Renal cortical epithelial cell (primary cell): ENCODE measurements at places on chromosomes 3 and 15.

GRCh38 chr3:133563186-133563591, 10.3 kb upstream of the CDV3 start:
- no peak for DNase-seq

DNA sequence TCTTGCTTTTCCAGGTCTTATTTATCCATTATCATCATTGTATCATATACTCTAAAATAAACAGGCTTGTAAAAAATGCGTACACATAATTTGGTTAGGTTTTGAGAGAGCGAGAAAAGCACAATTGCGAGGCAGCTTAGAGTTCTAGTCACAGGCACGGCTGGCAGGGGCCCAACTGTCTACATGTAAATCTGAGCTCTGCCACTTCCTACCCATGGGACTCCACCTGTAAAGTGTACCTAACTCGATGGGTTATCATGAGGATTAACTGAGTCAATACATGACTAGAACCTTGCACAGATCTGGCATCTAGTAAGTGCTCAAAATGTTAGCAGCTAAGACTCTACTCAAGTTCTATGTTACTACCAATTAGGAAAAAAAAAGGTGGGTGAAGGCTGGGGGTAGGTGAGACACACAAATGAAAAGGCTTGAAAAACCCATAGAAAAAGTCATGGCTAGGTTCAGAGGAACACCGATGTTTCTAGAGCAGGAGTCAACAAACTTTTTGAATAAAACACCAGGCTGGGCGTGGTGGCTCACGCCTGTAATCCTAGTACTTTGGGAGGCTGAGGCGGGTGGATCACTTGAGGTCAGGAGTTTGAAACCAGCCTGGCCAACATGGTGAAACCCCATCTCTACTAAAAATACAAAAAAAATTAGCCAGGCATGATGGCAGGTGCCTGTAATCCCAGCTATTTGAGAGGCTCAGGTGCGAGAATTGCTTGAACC, 36.2 kb downstream of the GLB1 start:
- no peak for DNase-seq

- no peak for DNase-seq
Measured at GRCh38 chr3:126549861-126550487, 8.8 kb downstream of the C3orf22 start.

- peak; percentile 56 for DNase-seq
Measured at GRCh38 chr3:172591876-172592771, 68.9 kb upstream of the TNFSF10 start.

DNA sequence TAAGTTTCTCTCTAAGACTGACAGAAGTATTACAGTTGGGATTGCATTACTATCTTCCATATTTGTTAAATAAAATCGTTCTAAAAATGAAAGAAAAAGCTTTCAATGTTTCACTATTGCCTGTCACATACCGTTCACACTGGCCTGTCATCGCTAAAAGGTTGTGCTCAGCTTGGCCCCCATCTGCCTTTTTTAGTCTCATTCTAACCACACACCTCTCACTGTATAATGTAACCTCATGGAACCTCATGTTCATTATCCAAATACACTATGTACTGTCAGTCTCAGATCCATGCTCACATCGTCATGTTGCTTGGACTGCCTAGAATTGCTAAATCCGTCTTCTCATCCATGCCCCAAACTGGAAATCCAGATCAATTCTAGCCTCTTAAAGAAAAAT, 637.8 kb upstream of the ROBO1 start:
- DNase-seq: no peak

GRCh38 chr3:25831578-25831977, 41.7 kb downstream of the OXSM start:
- DNase-seq: peak; percentile 82

GRCh38 chr3:109696932-109697331, 359.6 kb upstream of the DPPA4 start:
- no peak for DNase-seq

DNA sequence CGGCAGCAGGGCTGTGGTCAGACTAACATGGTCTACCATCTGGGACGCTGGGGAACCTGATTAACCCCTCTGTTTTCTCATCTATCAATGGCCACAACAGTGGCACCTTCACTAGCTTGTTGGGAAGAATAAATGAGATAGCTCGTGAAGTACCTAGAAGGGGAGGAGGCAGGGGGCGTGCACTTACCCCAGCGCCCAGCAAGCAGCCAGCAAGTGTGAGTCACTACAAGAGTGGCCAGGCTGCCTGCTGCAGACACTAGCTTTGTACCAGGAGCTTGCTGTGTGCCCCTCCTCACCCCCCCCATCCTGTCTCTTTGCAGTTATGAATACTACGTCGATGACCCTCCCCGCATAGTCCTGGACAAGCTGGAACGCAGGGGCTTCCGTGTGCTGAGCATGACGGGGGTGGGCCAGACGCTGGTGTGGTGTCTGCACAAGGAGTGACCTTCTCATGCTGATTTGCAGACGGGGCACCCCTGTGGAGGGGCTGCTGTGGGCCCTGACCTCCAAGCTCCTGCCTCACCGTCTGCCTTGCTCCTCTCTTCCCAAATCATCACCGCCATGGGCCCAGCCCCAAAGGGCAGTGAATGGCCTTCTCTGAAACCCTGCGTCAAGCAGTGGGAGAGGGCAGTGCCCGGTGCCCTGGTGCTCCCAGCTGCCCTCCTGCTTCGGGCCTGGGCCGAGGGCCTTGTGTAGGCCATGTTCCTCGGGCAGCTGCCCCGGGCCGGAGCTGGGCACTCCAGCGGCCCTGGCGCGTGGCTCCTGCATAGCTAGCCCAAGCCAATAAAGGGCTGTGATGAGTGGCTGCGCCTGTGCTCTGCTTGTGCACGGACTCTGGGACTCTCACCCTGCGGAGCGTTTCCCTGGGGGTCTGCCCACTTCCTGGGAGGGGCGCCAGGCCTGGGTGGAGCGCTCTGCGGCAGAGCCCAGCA, 2.6 kb upstream of the C15orf62 start:
- DNase-seq: peak; percentile 56

DNA sequence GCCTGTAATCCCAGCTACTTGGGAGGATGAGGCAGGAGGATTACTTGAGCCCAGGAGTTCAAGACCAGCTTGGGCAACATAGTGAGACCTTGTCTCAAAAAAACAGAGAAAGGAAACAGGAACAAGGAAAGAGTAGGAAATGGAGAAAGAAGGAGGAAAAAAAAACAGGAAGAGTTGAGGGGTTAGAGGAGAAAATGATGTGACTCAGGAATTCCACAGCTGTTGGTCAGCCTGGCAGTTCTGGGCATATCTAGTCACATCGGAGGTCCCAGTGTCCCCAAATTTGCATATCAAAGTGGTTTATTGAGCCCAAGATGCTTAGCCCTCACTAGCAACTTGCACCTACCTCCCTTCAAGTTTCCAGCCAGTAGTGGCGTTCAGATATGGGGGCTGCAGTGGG, 18.8 kb upstream of the JMJD7 start:
- no peak for DNase-seq

DNA sequence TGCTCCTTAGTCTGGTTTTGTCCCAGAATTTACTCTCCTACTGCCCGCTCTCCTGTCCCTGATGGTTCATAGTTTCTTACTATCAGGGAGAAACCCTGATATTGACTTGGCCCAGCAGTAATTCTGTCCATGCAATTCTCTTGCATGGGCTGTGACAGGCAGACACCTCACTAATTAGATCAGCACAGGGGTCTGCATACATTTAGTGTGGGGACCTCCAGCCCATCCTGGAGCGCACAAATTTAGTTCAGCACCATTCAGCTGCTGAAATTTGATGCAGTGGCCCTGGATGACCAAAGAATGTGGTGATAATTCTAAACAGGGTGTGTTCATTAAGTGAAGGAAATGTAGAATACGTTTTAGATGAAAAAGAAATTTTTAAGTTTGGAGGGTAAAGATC, 555.5 kb upstream of the TBL1XR1 start:
- DNase-seq: no peak

- peak; percentile 32 for DNase-seq
Measured at GRCh38 chr3:64408770-64409169, 183.5 kb upstream of the PRICKLE2 start.

DNA sequence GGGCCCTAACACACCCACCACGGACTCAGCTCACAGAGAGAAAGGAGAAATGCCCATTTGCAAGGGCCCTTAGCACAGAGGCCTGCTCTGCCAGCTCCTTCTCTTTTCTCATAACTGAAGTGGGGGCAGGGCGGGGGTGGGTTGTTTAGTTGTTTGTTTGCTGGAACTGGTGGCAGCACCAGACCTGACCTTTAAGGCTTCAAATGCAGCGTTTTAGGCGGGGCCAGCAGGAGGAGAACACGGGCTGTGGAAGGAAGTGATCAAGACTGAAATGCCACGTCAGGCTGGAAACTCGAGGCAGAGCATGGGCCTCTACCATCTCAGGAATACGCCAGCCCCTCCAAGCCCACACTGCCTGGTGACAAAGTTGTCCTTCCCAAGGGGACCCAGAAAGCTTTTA, 9.3 kb downstream of the CACNA2D2 start:
- DNase-seq: no peak

DNA sequence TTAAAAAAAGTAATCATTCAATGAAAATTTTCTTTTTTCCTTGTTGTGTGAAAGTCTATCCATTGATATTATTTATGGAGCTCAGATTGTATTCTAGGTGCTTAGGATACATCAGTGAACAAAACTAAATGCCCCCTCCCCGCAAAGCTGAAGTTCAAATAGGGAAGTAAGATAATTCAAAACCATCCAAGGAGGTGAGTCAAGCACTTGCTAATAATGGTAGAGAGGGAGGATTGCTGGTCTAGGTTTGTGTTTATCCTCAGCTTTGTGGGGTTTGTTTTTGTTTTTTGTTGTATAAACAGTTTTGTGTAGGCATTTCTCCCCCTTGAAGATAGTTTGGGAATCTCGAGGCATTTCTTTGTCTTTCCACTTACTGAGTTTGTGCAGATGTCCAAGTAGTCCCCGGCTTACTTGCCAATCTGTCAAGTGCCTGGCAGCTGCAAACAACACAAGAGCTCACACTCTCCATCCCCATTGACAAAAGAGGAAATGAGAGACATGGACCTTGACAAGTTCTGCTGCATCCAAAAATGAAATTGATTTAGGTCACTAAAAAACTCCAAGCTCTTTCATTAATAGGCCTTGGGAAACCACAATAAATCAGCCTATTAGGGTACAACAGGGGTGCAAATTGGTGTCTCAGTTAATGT, 575.8 kb upstream of the TBL1XR1 start:
- DNase-seq: no peak

- no peak for DNase-seq
Measured at GRCh38 chr3:31701286-31701685, 168.6 kb downstream of the STT3B start.

DNA sequence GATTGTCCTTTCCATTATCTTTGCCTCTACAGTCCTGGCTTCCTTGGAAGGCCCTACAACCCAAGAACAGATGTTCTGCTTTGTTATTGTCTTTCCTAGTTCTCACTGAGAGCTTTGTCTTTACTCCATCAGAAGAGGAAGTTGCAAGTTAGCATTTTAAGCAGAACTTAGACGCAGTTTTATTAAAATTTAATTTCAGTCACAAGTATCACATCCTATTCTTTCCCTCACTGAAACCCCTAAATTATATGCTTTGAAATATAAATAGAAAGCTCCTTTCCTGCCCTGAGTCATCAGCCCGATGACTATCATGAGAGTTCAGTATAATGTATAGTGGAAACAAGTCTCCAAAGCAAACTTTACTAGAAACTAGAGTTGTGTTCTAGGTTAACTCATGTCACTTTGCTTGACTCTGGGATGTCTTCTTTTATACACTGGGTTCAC, 291.2 kb upstream of the RBMS3 start:
- DNase-seq: no peak

GRCh38 chr15:40106203-40107161, 2.2 kb downstream of the BMF start:
- DNase-seq: peak; percentile 63

GRCh38 chr3:124860599-124860998, 26.6 kb downstream of the ITGB5 start:
- DNase-seq: peak; percentile 97

DNA sequence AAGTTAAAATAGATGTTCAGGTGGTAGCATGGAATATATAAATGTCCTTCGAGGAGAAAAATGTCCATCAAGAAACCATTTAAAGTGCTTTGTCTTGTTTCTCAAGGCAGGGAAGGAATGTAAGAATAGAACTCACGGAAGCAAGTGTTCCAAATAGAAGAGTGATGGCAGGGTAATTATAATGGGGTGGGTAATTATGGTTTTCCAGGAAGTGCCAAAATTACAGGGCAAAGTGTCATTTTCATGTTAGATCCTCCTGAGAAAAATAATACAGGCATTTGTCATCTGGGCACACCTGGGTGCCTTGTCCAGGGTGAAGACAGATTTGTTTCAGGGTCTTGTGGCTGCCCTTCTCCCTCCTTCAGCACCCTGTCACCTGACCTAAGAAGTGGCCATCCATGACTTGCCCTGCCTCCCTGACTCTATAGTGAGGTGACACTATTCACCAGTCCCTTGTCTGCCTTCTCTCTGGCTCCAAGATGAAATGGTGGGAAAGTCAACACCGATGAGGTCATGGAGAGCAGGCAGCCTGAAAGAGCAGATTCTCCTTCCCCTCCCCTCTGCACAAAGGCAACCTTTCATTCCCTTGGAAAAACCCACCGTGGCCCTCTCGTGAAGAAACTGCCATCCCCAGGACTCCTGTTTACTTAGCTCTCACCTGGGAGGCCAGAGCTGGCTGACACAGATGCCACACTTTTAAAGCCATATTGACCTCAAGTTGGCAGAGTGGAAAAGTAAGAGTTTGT, 45.1 kb upstream of the AMOTL2 start:
- DNase-seq: peak; percentile 11

DNA sequence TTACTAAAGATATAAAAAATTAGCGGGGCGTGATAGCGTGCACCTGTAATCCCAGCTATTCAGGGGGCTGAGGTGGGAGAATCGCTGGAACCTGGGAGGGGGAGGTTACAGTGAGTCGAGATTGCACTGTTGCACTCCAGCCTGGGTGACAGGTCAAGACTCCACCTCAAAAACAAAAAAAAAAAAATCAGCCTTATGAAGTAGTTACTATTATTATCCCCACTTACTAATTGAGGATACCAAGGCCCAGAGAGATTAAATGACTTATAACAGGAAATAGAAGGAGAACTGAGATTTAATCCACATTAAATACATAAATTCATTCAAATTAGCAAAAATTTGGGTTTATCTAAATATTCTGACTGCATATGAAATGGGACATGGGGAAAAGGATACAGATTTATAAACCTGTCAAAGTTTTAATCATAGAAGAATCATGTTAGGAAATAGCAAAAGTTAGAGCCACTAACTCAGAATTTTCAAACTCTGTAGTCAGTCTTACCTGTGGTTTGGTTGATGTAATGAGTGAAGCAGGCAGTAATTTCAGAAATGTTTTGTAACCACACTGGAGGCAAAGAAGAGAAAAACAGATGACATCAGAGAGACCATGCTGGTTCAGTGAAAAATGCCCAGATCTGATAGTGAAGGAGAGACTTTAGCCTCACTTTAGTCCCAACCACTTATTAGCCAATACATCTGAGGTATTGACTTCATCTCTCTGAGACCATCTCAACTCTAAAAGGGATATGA, 25.0 kb upstream of the ACAP2 start:
- peak; percentile 82 for DNase-seq

GRCh38 chr15:69298697-69299441, at the start of gene PAQR5:
PAQR5 (plus strand) TSS chr15:69298912; CDS start chr15:69360081, 61,169 bp downstream.
- no peak for DNase-seq

- DNase-seq: no peak
Measured at GRCh38 chr15:60389261-60390077, 8.3 kb downstream of the ANXA2 start.

GRCh38 chr3:9617056-9617455, 32.2 kb upstream of the MTMR14 start:
- DNase-seq: no peak
